ENCODE measurements at places on chromosomes 6 and 20.

DNA sequence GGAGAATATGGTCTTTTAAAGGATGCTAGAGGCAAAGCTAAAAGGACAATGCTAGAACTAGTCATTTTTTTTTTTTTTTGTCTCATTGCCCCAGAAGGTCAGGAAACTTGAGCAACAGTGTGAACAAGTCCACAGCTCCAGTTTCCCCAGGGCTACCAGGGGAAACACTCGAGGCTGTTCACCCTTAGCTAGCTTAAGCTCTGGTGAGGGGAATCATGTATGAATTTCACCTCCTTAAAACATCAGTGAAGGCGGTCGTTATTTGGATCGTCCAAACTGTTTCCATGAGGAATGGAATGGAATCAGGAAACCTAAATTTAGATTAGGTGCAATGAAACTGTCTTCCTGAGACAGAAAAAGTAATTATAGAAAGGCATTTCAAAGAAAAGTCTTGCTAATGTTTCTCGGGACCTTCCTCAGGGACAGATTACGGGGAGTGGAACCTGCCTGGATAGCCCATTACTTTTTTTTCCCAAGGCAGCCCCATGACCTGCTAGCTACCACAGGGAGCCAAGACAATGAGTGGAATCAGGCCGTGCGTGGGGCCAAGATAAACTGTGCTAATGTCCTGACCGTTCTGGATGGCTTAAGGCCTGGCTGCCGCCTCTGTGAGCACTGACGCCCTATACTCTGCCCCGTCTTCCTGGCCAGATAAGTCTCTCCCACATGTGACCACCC, 164.8 kb upstream of the SGK1 start:
- DNase-seq, result no peak

DNA sequence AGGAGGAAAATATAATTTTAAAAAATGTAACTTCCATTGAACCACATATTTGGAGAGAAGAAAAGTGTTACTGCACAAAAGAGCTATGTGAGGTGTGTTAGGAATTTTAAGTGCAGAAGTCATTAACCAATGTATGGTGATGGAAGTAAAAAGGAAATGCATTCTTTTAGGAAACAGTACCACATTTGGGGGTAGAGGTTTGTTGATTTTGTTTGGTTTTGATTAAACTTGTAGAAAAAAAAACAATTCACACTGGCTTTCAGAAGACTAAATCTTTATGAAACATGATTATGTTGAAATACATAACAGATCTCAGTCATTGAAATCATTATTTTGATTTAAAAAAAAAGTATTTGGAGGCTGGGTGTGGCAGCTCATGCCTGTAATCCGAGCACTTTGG, 1287.0 kb upstream of the GJE1 start:
- DNase-seq, result no peak

DNA sequence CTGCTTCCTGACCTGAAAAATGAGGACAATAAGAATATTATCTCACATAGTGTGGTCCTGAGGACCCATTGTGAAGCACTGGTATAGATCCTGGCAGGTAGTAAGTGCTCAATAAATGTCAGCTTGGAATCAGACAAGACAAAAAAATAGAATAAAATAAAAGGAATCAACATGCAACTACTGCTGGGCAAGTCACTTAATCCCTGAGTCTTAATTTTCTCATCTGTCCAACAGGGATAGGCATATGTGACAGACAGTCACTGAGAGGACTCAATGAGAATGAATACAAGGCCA, 38.0 kb upstream of the PIM1 start:
- DNase-seq, result no peak

DNA sequence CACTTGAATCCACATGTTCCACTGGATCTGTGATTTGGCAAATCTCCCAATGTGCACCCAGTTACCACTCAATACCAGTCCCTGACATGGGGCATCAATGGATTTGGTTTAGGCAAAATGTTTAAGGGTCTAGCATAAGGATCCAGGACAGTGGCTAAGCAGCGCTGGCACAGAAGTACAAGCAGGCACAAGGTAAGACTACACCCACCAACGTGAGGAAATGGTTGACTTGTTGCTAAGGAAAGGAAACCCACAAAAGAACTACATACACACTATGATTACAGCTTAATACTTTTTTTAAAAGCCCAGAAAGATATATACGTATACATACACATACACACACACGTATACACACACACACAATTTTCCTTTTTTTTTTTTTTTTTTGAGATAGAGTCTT, 79.0 kb downstream of the DNAAF9 start:
- no peak for DNase-seq

- no peak for DNase-seq
Measured at GRCh38 chr6:137870744-137871247, 3.7 kb downstream of the TNFAIP3 start.

GRCh38 chr6:5325173-5325572, 63.9 kb downstream of the FARS2 start:
- DNase-seq, result no peak

GRCh38 chr6:111841822-111842221, 31.4 kb downstream of the FYN start:
- DNase-seq, result no peak

DNA sequence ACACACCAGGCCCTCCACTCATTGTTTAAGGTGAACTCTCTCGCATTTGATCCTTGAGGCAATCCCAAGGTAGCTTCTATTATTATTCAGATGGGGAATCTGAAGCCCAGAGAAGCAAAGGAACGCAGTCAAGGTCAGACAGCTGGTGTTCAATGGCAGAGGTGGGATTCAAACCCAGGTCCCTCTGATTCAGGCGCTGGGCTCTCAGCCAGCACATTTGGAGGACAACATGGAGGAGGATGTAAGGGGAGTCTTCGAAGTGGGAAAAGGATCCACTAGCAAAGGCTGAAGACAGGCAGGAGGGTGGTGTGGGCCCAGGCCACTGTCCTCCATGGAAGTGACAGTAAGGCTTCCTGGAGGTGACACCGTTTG, 13.9 kb upstream of the TTPAL start:
- DNase-seq, result no peak

- DNase-seq, result no peak
Measured at GRCh38 chr6:70150521-70150920, 152.4 kb downstream of the COL9A1 start.

DNA sequence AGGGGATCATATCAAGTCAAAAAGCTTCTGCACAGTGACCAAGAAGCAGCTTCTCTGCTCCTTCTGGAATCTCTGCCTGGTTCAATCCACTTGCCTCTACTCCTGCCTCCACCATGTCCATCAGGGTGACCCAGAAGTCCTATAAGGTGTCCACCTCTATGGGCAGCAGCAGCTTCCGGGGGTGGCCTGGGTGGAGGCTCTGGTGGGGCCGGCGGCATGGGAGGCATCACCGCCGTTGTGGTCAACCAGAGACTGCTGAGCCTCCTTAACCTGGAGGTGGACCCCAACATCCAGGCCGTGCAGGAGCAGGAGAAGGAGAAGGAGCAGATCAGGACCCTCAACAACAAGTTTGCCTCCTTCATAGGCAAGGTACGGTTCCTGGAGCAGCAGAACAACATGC, 159.3 kb downstream of the PRKN start:
- no peak for DNase-seq

GRCh38 chr20:62310757-62311121, 7.9 kb downstream of the ADRM1 start:
- DNase-seq, result no peak

- no peak for DNase-seq
Measured at GRCh38 chr20:40339661-40340449, 349.2 kb downstream of the MAFB start.

- DNase-seq, result no peak
Measured at GRCh38 chr6:165876588-165876987, 213.5 kb upstream of the PDE10A start.

DNA sequence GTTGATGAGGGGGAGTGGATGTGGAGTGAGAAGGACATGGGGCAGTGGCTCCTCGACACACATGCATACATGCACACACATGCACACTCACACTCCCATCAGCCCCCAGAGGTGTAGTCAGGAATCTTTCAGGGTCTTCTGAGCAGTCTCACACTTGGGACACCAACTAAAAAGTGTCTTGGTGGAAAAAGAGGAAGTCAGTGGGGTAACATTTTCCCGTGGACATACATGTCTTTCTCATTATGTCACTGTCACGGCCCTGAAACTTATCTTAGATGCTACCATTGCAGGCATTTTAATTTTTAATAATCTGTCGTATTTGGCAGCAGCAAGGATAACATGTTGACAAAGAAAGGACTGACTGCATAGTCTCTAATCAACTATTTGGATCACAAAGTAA, 261.1 kb downstream of the ADGRG6 start:
- DNase-seq, result no peak

GRCh38 chr6:90272895-90273294, 23.7 kb downstream of the BACH2 start:
- no peak for DNase-seq

DNA sequence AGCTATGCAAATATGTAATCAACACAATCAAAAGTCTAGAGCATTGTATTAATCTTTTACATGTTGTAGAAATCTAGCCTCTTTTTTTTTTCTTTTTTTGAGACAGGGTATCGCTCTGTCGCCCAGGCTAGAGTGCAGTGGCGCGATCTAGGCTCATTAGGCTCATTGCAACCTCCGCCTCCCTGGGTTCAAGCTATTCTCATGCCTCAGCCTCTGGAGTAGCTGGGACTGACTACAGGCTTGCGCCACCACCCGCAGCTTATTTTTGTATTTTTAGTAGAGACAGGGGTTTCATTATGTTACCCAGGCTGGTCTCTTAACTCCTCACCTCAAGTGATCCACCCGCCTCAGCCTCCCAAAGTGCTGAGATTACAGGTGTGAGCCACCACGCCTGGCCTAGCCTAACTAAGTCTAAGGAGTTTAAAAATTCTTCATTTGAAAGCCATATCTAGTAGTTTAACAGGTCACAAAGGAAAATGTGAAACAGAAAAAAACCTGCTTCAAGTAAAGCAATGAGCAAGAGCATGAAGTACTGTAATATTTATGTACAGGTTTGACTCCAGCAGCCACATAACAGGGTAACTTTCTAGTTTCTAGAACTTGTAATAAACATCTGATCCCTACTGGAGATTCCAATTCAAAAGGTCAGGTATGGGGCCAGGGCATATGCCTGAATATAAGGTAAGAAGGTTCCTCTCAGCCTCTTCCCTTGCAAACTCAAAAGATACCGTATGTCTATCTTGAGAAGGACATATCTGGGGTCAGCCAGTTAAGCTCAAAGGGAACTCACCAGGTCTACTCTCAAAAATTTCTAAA, 4.4 kb downstream of the CPNE1 start:
- DNase-seq, result no peak

- DNase-seq, result peak; percentile 63
Measured at GRCh38 chr6:97947841-97948240, 664.8 kb upstream of the MMS22L start.

GRCh38 chr6:30687659-30688431, 1.4 kb upstream of the PPP1R18 start:
- peak; percentile 27 for DNase-seq

DNA sequence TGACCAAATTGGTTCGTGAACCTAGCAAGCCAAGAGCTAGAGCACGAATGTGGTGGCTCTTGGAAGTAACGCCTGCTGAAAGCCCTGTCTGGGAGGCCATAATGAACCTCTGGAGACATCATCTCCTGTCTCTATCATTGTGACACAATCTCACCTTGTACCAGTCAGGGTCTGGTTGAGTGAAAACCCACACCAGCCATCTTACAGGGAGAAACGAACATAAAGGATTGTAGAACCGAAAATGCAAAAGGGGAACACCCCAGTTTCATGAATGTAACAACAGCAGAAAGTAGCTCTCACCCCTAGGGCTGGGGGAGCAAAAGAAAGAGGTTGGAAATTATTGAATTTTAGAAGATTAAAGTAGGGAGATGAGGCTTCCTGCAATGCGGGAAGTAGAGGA, 50.9 kb upstream of the TAB2 start:
- DNase-seq, result no peak

- peak; percentile 14 for DNase-seq
Measured at GRCh38 chr6:7978736-7979135, 68.1 kb upstream of the TXNDC5 start.

DNA sequence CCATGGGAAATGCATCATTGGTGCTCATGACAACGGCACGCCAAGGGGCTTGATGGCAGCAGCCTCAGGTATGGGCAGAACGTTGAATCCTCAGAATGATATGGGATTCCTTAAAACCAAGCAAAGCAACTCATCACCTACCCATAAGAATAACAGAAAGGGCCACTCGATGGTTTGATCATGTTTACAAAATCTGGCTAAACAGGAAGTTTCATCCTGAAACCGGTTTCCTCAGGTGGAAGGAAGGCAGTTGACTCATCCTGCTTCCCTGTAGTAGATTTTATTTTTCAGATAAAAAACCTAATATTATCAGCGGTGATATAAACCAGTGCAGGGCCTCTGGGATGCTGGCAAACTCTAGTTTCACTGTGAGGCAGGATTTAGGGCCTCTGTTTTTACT, 136.9 kb upstream of the AGPAT4 start:
- DNase-seq, result no peak

DNA sequence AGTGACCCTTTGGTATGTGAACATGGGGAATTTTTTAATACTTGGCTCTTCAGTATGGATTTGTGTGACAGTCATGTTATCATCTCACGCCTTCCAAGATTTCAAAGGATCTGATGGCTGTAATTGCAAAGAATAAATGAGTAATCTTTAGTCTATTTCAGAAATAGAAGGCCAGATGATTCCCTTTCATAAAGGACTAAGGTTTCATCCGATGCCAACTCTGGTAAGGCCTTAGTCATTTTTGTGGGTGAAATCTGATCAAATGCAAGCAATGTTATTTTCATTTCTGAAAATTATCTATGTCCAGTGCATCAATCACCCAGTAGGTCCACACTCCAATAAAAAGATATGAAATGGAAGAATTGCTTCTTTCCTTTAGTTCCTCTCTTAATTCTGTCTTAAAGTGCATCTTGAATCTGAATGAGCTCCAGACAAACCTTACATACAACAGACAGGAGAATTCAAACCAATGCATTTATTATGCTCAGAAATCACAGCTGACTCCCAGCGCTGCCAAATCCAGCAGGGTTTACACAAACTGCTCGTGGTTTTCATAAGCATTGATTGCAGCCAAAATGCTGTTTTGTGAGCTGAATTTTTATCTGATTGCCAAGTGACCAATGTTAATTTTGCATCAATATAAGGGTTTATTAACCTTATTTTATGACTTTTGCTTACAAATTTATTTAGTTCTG, 565.2 kb upstream of the MARCKS start:
- DNase-seq, result no peak

GRCh38 chr6:16806363-16806762, 45.1 kb upstream of the ATXN1 start:
- DNase-seq, result no peak

DNA sequence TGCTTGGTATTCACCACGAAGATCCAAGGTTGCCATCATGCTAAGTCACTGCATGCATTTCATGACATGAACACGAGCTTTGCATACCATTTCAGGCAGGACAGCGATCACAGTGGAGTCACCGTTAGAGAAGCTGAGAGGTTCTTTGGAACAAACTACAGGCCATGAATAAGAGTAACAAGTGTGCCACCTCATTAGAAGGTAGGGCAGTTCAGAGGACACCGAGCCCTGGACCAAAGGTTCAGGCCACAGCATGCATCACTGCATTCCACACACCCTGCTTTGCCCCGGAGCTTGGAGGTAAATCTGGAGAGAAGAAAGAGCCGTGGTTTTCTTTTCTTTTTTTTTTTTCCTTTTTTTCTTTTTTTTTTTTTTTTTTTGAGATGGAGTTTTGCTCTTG, 66.9 kb upstream of the CDH4 start:
- no peak for DNase-seq

All from ACHN (cell line).